Cardiac fibroblast (primary cell): ENCODE measurements at places on chromosomes 16 and 17.
A peak's percentile ranks its signal among the peaks of the same experiment; 100 is the strongest.

- peak; percentile 76 for DNase-seq
Observed at GRCh38 chr16:57623251-57624043, 5.0 kb upstream of the ADGRG1 start.

GRCh38 chr16:79612207-79612606 lies 11.7 kb upstream of the MAF start:
- no peak for DNase-seq

DNA sequence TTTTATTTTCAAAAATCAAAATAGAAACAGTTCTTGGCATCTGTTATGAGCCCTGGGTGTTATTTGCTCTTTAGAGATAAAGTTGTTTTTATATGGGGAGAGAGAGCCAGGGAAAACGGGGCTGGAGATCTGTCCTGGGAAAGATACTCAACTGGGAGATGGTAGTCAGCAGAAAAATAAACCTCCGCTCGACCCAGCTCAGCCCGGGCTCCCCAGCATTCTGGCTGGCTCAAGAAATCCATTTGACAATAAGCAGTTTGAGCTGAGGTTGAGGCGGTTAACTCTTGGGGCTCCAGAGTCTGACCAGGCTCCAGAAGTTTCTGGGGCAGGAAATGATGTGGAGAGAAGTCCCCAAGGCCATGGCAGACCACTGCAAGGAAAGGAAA lies 151.9 kb downstream of the IRX5 start:
- DNase-seq, result no peak

GRCh38 chr17:19304209-19304608 lies 58.3 kb downstream of the B9D1 start:
- DNase-seq, result peak; percentile 51

- DNase-seq, result no peak
Observed at GRCh38 chr16:86495756-86496261, 14.5 kb upstream of the FOXF1 start.

DNA sequence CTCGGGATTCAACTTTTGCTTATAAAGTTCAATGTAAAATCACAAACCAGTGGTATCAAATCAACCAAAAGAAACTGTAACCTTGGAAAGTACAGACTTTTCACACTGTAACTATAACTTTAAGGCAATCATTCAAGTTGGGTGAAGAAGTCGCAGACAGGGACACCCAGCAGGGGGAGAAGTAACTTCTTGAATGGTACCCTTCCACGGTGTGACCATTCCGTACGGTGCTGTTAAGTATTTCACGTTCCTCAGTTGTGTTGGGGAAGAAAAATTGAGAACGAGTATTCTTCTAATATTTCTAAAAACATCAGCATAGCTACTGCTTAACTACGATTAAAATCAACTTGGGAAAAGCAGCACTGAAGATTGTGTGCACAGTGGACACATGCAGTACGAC lies 55.8 kb downstream of the MYH10 start:
- peak; percentile 42 for DNase-seq

GRCh38 chr16:50298591-50299507 lies 32.5 kb downstream of the ADCY7 start:
- no peak for DNase-seq

DNA sequence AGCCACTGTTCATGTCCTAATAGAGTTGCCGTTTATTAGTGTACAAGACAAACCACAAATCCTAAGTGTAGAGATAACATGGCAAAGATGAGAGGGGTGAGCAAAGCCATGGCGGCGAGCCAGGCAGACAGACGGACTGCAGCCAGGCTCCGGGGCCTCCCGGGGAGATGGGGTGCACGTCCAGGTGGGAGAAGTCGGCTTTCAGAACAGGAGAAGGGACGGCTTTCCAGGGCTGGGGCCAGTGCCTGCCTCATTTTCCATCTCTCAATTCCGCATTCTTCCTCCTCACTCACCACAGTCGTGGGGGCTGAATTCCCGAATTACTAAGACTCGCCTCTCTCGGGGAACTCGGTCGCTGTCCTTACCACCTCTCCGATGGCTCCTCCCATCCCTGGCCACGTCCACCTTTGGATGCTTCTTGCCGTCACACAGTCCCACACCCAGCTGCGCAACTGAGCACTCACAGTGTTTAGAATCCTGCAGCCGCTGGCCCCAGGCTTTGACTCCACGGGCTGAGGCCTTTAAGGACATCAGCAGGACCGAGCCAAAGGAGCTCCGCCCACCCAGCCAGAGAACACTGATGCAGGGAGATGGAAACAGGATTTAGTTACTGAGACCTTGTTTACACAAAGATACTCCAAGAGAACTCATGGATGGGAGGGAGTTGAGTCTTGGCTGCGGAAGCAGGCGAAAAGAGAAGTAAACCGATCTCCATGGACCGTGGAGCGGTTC lies 59.7 kb downstream of the RNF112 start:
- DNase-seq, result peak; percentile 44

DNA sequence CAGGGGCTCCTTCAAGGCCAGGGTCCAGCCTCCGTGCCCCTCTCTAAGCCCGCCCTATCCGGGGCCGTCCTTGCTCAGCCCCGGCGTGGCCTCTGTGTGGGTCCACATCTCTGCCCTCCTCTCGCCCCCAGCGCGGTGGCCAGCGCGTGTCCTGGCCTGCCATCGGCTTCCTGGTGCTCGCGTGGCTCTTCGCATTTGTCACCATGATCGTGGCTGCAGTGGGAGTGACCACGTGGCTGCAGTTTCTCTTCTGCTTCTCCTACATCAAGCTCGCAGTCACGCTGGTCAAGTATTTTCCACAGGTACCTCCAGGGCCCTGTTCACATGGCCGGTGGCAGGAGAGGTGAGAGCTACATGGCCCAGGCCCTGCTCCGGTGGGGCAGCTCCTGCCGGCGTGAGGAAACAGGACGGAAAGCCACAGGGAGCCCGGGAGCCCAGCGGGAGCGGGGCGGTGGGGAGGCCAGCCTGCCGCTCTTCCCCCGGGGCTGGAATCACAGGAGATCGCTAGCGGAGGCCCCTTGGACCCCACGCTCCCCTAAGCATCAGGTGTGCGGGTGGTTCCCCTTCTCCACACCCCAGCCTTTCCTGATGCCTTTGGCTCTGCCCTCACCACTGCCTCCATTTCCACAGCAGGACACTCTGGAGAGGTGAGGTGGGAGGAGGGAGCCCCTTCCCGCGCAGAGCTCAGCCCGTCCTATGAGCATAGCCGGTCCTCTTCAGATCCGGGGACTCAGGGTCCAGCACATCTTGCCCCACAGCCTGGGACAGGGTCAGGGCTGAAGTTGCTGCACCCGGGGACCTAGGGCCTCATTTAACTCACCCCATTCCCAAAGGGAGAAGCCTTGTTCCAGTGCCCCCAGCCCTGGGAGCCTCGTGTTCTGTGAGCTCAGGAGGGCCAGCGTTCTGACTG lies 10.2 kb downstream of the TAX1BP3 start:
- DNase-seq, result no peak

DNA sequence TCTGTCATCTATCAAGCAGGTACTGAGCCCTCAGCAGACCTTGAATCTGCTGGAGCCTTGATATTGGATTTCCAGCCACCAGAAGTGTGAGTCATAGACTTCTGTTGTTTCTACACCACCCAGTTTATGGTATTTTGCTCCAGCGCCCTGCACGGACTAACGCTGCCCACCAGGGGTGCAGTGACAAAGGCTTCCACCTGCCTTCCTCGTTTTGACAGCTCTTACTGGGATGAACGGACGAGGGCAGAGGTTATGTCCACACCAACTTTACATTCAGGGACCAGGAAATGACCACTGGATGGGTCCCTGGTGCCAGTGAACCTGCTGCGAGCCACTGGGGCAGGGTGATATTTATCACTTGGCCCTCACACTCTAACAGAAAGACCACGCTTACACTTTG lies 66.6 kb upstream of the CBX4 start:
- no peak for DNase-seq

GRCh38 chr17:82034371-82035011 lies 3.0 kb downstream of the DCXR start:
- no peak for DNase-seq

GRCh38 chr17:20228860-20229259 lies 219.7 kb downstream of the SPECC1 start:
- DNase-seq, result peak; percentile 13

DNA sequence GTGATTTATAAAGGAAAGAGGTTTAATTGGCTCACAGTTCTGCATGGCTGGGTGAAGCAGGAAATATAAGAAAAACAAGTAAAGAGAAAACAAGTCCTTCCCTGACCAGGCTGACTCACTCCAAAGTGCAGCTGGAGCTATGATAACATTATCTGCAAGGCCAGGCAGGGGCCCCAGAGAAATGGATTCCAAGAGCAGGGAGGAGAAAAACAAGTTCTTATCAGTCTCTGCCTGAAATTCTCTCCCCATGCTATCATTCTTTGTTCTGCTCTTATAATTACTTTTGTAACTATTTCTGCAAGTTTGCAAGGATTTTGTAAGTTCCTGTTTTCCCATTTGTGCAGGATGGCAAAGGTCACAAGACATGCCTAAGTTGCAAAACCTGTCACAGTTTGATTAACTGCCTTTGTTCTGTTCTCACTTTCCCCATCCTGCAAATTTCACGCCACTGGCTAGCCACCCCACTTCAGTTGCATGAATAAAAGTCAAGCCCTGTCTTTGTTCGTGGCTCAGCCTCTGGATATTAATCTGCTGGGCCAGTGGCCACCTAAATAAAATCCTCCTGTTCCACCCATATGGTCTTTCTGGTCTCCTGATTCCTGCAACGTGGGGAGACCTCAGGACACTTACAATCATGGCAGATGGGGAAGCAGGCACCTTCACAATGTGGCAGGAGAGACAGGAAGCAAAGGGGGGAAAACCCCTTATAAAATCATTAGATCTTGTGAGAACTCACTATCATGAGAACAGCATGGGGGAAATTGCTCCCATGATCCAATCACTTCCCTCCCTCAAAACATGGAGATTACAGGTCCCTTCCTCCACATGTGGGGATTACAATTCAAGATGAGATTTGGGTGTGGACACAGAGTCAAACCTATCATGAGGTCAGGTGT lies 13.1 kb downstream of the ABCA9 start:
- DNase-seq, result peak; percentile 99

DNA sequence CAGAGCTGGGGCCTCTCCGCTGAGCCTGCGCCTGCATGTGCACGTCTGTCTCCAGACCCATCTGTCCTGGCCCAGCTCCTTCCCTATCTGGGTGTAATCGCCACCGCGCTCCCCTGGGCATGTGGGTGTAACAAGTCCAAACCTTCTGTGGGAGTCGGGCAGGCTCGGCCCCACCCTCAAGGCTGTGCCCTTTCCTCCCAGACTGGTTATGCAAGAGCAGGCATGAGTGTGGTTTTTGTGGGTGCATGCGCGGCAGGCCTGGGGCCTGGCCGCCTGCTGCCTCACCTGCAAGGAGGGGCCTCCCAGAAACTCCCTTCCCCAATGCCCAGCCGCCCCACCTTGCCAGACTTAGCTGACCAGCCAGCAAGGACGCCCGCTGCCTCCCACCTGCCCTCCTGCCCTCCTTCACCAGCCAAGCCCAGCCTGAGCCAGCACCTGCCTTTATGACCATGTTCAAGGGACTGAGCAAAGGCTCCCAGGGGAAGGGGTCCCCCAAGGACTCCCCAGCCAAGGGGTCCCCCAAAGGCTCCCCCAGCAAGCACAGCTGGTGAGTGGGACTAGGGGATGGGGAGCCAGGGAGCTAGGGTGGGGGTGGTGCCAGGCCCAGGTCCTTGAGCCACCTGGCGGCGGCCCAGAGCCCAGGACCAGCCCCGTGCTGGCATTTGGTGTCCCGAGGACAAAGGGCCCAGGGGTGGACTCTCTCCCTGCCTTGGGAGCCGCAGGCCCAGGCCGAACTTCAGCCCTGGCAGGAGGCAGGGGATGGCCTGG lies at the start of gene EVPLL:
Gene EVPLL (plus strand): TSS at position 342 of the 768 bp plus-strand sequence. CDS start 3,160 bp downstream, outside the sequence.
- no peak for DNase-seq

DNA sequence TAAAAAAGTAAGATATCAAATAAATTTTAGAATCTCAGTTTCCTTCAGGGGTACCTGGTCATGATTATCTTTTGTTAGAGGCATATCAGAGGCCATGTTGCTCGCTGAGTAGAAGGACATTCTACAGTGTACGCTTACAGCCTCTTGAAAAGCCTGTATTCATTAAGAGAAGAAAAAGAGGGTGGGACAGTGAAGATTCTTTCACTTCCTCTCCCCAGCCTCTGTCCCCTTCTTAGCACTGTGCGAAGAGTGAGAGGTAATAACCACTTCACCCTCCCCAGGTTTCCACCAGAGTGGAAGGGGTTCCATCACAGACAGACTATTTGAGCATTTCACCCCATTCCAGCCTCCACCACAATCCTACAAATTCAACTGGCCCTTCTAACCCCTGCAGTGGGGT lies 4.8 kb upstream of the LPO start:
- no peak for DNase-seq

GRCh38 chr17:39676198-39676819 lies 8.1 kb downstream of the PNMT start:
- peak; percentile 32 for DNase-seq

DNA sequence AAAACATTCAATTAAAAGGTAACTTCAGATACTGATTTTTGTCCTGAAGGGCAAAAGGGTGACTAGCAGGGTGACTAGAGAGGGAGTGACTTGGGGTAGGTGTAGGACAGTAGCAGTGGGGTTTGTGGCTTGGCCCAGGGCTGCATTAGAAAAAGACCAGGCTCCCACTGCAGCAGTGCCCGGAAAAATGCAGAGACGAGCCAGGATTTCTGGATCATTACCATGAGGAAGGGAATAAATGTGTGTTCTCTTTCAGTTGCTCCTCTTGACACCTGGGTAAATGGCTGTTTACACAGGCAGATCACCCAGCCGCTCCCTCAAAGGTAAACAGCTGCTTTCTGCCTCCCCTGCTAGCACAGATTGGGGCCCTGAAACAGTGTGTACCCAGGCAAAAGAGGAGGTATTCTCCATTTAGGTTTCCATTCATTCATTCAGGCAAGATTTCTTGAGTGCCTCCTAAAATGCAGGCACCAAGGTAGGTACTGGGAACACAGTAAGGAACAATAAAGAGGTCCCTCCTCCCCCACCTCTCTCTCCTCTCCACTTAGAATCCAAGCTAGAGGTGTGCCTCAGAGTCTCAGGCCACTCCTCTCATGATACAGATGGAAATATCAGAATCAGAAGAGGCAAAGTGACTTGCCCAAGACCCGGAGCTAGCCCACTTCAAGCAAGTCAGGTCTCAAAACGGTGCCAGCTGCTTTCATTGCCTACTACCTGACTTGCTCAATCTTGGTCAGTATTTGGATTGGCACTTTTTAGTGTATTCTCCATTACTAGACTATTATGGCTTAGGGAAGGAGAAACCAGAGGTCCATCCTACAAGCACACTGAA lies 15.2 kb upstream of the TOX3 start:
- no peak for DNase-seq

DNA sequence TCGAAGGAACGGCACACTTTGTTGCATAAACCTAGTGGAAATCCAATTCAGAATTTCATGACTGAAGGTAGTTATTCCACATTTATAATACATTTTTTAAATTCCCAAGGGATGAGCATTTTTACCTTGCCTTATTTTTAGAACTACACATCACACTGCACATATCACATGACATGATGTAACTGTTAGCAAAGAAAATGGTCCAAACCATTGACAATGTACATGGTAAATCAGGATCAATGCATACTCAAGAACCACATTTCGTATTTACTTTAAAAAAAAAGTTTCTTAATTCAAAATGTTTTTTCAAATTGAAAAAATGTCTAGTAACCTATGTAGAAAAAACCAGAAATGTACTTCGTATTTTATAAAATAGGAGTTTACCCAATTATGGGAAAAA lies 2.5 kb downstream of the KANSL1 start:
- no peak for DNase-seq

- no peak for DNase-seq
Observed at GRCh38 chr17:9016941-9017552, 4.3 kb upstream of the NTN1 start.
